ENCODE measurements at places on chromosomes 3 and 15.

GRCh38 chr15:54580643-54581042, 602.4 kb downstream of the UNC13C start:
- no peaks in the 10 kb centered on the region for H3K27me3 ChIP-seq
- no peaks in the 10 kb centered on the region for H3K4me1 ChIP-seq
- DNase-seq = no peak
- H3K36me3 ChIP-seq = no peaks in the 10 kb centered on the region

DNA sequence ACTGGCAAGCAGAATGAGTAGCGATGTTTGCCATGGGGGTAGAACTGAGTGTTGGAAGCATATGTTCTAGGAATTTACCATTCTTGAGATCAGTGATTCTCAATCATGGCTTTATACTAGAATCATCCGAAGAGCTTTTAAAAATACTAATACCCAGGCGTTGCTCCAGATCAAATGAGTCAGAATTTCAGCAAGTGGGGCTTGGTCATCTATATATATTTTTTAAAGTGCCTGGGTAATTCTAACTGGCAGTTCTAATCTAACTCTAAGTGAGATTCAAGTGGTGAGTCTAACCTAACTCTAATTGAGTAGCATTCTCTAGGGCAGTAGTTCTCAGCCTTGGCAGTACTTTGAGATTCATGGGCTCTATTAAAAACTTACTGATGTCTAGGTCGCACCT, 20.8 kb downstream of the TM4SF1 start:
- H3K27me3 ChIP-seq = no peaks in the 10 kb centered on the region
- DNase-seq = no peak
- no peak overlapping the region for H3K4me3 ChIP-seq
- no peak overlapping the region for H3K27ac ChIP-seq
- no peaks in the 10 kb centered on the region for H3K36me3 ChIP-seq
- no peaks in the 10 kb centered on the region for H3K4me1 ChIP-seq

- H3K36me3 ChIP-seq = no peaks in the 10 kb centered on the region
- no peaks in the 10 kb centered on the region for H3K4me1 ChIP-seq
- H3K27me3 ChIP-seq = no peaks in the 10 kb centered on the region
- no peak for DNase-seq
These were observed 39.5 kb downstream of the TIGIT start for GRCh38 chr3:114333180-114333922.

- H3K36me3 ChIP-seq = no peaks in the 10 kb centered on the region
- H3K27me3 ChIP-seq = no peaks in the 10 kb centered on the region
- H3K4me3 ChIP-seq = no peak overlapping the region
- no peak for DNase-seq
- no peaks in the 10 kb centered on the region for H3K4me1 ChIP-seq
- no peak overlapping the region for H3K27ac ChIP-seq
These were observed 21.1 kb downstream of the C3orf62 start for GRCh38 chr3:49255718-49256511.

GRCh38 chr15:52787549-52788098, 2.5 kb downstream of the ONECUT1 start:
- DNase-seq = no peak
- H3K4me3 ChIP-seq = no peak overlapping the region
- no peak overlapping the region for H3K27ac ChIP-seq
- no peaks in the 10 kb centered on the region for H3K36me3 ChIP-seq
- H3K27me3 ChIP-seq = peaks cover 99% of the 10 kb centered on the region
- H3K4me1 ChIP-seq = peaks cover 22% of the 10 kb centered on the region

GRCh38 chr3:39529577-39529976, 62.1 kb downstream of the MOBP start:
- H3K4me1 ChIP-seq = no peaks in the 10 kb centered on the region
- no peak overlapping the region for H3K4me3 ChIP-seq
- H3K27ac ChIP-seq = no peak overlapping the region
- no peaks in the 10 kb centered on the region for H3K36me3 ChIP-seq

GRCh38 chr3:186964616-186965015, 34.3 kb downstream of the ST6GAL1 start:
- no peak overlapping the region for H3K4me3 ChIP-seq
- DNase-seq = no peak
- H3K27me3 ChIP-seq = no peaks in the 10 kb centered on the region
- no peak overlapping the region for H3K27ac ChIP-seq
- peaks cover 12% of the 10 kb centered on the region for H3K36me3 ChIP-seq

DNA sequence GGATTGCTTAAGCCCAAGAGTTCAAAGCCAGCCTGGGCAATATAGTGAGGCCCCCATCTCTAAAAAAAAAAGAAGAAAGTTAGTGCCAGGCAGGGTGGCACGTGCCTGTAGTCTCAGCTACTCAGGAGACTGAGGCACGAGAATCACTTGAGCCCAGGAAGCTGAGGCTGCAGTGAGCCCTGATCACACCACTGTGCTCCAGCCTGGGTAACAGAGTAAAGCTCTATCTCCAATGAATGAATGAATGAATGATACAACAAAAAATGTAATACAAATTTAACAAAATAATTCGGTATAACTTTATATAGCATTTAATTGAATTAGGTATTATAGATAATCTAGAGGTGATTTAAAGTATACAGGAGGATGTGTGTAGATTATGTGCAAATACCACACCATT, 29.7 kb downstream of the DENND4A start:
- no peaks in the 10 kb centered on the region for H3K4me1 ChIP-seq
- DNase-seq = no peak
- H3K36me3 ChIP-seq = no peaks in the 10 kb centered on the region
- H3K27ac ChIP-seq = no peak overlapping the region

DNA sequence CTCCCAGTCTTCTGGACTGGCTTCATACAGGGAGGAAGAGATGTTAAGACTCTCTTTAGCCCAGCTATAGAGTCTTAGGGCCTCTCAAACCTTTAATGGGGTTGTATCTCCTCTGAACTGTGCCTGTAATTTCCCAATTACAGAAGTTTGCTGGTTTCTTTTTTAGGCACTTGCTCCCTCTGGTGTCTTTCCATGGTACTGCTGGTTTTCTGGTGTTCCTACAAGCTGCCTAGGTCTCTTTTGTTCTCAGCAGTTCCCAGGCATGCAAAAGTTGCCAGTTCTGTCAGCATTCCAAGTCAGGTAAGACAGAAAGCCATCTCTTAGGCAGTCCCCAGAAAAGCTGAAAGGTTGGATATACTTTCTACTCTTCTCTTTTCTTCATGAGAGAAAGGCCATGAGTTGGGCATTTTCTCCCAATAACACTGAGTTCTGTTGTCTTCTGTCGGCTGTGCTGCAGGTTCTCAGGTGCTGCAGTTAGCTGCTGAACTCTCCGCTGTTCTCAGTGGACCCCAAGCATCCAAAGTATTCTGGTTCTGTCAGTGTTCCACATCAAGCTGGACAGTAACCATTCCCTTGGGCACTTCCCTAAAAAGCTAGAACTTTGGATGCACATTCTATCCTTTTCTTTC, 54.4 kb upstream of the EHHADH start:
- no peaks in the 10 kb centered on the region for H3K4me1 ChIP-seq
- H3K27me3 ChIP-seq = no peaks in the 10 kb centered on the region
- H3K27ac ChIP-seq = no peak overlapping the region
- no peak overlapping the region for H3K4me3 ChIP-seq

- H3K27me3 ChIP-seq = no peaks in the 10 kb centered on the region
- no peak for DNase-seq
- no peak overlapping the region for H3K27ac ChIP-seq
- H3K36me3 ChIP-seq = no peaks in the 10 kb centered on the region
These were observed 28.2 kb upstream of the USP3 start for GRCh38 chr15:63476229-63476632.

GRCh38 chr3:33901862-33902563, 103.6 kb downstream of the PDCD6IP start:
- DNase-seq = no peak
- H3K36me3 ChIP-seq = no peaks in the 10 kb centered on the region
- no peaks in the 10 kb centered on the region for H3K4me1 ChIP-seq
- H3K27ac ChIP-seq = no peak overlapping the region
- no peaks in the 10 kb centered on the region for H3K27me3 ChIP-seq

- no peak overlapping the region for H3K4me3 ChIP-seq
- peaks cover 3% of the 10 kb centered on the region for H3K4me1 ChIP-seq
- DNase-seq = peak; percentile 86
- no peak overlapping the region for H3K27ac ChIP-seq
- H3K27me3 ChIP-seq = no peaks in the 10 kb centered on the region
- peaks cover 11% of the 10 kb centered on the region for H3K36me3 ChIP-seq
These were observed 21.6 kb upstream of the PAK6 start for GRCh38 chr15:40217166-40217824.

- no peaks in the 10 kb centered on the region for H3K4me1 ChIP-seq
- no peak overlapping the region for H3K4me3 ChIP-seq
- no peaks in the 10 kb centered on the region for H3K36me3 ChIP-seq
- no peak for DNase-seq
These were observed 26.8 kb upstream of the NR2C2 start for GRCh38 chr3:14920536-14920935.

DNA sequence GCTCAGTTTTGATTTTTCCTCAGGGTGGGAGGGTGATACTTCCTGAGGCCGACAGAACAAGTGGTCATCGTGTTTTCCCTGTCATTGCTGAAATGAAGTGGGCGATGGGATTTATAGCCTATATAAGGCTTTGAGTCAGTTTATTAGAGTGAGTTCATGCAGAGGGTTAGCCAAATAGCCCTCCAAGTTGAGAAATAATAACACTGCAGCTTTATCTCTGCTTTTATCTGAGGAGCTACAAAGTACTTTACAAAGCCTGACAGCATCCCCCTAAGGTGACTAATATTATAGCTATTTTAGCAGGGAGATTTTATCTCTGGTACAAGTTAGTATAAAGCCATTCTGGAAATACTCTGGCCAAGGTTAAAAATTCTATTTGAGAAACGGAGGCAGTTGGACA, 389.6 kb downstream of the MFSD1 start:
- no peaks in the 10 kb centered on the region for H3K36me3 ChIP-seq
- DNase-seq = no peak
- no peaks in the 10 kb centered on the region for H3K4me1 ChIP-seq
- H3K27ac ChIP-seq = no peak overlapping the region
- no peaks in the 10 kb centered on the region for H3K27me3 ChIP-seq

DNA sequence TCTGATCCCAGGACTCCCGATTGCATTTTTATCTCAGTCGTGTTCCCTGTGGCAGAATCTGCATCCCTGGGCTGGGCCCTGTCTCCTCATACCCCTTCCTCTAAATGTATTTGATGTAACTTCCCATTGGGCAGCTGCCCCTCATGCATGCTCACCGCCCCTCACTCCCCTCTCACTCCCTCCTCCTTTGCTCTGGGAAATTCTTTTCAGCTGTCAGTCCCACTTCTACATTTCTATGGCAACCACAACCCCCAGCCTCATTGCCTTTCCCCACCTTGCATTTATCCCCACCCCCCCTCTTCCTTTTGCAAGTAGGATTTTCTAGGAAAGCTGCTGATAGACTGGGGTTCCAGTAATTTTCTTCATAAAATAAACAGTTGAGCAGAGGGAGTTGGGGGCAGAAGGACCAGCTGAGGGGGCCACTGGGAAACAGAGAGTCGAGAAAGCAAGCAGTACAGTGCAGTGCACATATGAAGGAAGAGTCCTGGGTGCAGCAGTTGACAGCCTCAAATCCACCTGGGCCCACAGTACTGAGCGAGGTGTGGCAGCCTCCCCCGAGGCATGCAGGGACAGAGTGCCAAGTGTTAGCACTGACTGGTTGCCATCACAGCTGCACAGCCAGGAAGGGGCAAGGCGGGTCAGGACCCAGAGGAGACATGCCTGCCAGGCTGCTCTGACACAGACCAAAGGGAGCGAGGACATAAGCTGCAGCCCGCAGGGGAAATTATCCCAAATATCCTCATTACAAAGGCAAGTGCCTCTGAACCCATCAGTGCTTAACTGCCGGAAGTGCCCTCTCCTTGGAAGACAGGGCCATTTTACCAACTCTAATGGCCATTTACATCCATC, 476.3 kb downstream of the EPHB1 start:
- H3K27ac ChIP-seq = no peak overlapping the region
- no peaks in the 10 kb centered on the region for H3K27me3 ChIP-seq
- H3K4me1 ChIP-seq = no peaks in the 10 kb centered on the region
- no peaks in the 10 kb centered on the region for H3K36me3 ChIP-seq

DNA sequence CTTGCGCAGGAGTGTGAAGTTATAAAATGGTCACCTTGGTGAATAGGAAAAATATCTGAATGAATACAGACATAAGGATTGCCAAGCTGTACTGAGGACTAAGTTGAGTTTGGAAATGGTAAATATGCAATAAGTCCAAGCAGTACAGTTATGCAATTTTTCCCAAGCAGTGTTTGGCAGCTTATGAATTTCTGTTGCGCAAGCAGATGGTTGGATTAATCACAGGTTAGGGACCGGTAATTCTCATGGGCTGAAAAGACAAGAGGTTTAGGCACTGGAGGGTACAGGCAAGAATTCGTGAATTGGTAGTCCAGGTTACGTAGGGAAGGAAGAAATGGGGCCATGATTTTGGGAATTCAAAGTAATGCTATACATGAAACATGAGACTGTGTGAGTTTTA, 210.3 kb downstream of the RAP2B start:
- no peak overlapping the region for H3K27ac ChIP-seq
- DNase-seq = no peak
- no peak overlapping the region for H3K4me3 ChIP-seq
- no peaks in the 10 kb centered on the region for H3K36me3 ChIP-seq

DNA sequence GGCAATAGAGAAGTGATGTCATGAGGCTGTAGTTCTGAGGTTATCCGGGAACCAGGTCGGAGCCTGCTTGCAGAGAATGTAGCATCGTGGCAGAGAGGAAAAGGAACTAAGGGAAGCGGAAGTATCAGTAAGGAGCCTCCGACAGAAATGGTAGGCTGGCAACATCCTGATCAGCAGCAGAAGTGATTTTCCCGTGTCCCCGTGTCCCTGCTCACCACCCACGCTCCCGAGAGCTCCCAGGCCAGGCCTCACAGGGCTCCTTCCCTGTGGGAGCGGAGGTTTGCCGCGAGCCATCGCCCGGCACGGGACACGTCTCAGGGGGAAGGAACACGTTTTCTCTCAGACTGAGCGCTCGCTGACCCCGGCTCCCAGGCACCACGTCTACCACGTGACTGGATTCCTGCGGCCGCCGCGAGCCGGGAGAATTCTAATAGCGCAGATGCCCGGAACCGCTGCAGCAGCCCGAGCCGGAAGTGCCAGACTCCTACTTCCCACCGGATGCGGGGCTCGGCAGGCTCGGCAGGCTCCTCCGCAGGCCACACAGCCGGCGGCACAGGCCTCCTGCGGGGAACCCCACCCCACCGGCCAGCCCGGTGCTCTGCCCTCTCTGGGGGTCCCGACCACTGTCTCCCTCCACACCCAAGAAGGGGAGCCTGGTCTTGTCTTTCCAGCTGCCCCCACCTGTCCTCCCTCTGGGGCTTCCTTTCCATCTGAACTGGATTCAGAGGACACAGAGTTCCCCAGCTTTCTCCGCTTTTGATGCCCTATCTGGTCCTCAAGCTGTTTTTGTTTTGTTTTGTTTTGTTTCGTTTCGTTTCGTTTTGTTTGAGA, 99.3 kb downstream of the BDH1 start:
- no peaks in the 10 kb centered on the region for H3K36me3 ChIP-seq
- peak; percentile 88 for DNase-seq

GRCh38 chr15:79520654-79521053, 88.5 kb downstream of the MINAR1 start:
- no peaks in the 10 kb centered on the region for H3K27me3 ChIP-seq
- no peak for DNase-seq
- no peak overlapping the region for H3K4me3 ChIP-seq
- H3K4me1 ChIP-seq = no peaks in the 10 kb centered on the region
- H3K36me3 ChIP-seq = no peaks in the 10 kb centered on the region

Data from cardiac muscle cell (in vitro differentiated cells and primary cell).